Activated CD8-positive, alpha-beta T cell treated with anti-CD3 and anti-CD28 coated beads for 36 hours (primary cell): ENCODE measurements at places on chromosomes 5 and 9. TPM values are rescaled to one million over a fixed set of nuclear protein-coding genes. Genes with fewer than 3 reads are reported as not detected.

GRCh38 chr5:80220245-80220897 is 35.5 kb downstream of the SERINC5 start:
- DNase-seq = no peak

The HAND1 gene
- not detected for total RNA-seq

The MYMK gene
- not detected for total RNA-seq

The STPG3 gene
- not detected for total RNA-seq

The FGF10 gene
- not detected for total RNA-seq

DNA sequence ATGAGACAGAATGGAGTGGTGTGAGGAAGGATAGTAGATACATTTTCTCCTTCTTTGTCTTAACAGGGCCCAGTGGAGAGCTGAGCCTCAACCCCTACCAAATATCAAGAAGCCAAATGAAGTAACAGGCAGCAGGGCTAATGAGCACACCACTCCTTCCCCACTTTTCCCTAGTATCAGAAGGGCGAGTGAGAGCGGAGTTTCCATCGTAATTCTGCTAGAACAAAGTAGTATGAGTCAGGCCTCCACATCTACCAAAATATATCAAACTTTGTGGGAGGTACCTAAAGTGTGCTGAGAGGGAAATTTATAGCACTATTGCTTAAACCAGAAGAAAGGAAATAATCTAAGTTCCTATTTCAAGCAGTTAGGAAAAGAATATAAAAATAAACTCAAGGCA is 769.0 kb upstream of the RGMB start:
- no peak for DNase-seq
